ENCODE measurements at places on chromosomes 1 and 21.

DNA sequence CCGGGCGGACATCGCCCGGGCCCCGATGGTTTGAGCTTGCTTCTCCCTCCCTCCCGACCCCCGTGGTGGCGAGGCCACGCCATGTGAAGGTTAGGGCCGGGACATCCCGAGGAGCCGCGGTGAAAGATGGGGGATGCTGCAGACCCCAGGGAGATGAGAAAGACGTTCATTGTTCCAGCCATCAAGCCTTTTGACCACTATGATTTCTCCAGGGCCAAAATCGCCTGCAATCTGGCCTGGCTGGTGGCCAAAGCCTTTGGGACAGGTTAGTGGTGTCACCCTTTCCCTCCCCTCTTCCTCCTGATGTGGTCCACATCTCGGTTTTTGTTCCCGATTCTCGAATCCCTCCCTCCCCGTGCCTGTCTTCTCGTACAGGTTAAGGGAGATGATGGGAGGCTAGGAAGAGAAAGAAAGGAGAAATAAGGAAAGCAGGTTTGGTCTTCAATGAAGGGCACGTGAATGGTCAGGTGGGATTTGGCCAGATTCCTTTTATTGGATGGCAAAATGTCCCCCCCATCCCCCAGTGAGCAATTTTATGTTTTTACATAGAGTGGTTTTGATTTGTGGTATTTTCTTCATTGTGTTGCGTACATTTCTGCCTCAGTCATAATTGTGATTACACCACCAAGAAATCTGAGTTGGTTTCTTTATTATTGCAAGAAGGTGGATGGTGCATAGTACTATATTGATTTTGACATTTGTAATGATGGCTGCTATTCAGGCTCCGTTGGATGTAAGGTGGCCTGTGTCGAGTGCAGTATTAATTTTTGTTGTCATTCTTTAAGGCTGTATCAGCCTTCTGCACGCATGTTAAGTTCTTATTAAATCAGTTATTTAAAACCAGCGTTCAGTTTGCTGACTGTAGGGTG lies 1.2 kb downstream of the CAMSAP2 start:
- peak; percentile 40 for DNase-seq

GRCh38 chr1:230698130-230698529 lies 15.8 kb downstream of the AGT start:
- no peak for DNase-seq

- DNase-seq = no peak
Measured at GRCh38 chr1:116503546-116504307, 67.1 kb downstream of the CD58 start.

DNA sequence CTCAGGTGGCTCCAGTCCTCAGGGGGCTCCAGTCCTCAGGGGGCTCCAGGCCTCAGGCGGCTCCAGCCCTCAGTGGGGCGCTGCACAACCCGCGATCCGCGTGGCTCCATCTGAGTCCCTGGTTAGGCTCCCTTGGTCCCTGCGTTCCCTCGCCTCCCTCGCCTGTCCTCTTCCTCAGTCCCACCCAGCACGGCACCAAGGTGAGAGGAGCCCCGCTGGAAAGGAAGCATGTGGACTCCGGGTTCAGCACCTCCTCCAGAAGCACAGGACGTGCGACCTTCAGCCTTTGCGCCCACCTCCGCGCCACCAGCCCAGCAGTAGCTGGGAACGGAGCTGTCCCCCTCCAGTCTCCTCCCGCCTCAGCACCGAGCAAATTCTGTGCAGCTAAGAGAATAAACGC lies 8.1 kb upstream of the OR2M5 start:
- DNase-seq = no peak

GRCh38 chr21:45126983-45127382 lies 52.6 kb downstream of the ADARB1 start:
- no peak for DNase-seq

DNA sequence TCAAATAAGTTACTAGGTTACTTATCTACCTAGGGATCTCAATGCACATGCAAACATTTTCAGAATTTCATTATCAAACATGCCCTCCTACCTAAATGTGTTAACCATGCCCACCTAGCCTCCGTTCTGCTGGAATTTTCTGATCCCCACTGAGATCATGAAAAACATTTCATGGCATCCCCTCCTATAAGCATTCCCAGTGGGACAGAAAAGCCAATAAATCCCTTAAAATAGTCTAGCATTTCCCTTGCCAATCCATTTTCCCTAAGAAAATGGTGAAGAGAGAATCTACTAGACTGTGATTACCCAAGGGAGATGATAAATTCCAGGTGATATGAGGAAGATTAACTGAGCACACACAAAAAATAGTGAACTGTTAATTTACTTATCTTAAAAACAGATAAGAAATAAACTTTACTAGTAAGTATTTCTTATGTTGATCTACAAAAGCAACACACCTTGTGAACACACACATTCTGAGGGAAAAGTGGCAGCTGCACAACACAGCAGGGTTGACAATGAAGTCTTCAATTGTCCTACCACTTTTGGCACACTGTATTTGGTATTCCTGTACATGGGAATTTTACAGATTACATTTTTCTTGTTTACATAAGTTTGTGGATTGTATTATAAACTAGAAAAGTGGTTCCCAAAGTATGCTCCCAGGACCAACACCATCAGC lies 49.6 kb downstream of the ARID4B start:
- DNase-seq = no peak

- no peak for DNase-seq
Measured at GRCh38 chr1:155177192-155177917, 3.7 kb downstream of the TRIM46 start.

DNA sequence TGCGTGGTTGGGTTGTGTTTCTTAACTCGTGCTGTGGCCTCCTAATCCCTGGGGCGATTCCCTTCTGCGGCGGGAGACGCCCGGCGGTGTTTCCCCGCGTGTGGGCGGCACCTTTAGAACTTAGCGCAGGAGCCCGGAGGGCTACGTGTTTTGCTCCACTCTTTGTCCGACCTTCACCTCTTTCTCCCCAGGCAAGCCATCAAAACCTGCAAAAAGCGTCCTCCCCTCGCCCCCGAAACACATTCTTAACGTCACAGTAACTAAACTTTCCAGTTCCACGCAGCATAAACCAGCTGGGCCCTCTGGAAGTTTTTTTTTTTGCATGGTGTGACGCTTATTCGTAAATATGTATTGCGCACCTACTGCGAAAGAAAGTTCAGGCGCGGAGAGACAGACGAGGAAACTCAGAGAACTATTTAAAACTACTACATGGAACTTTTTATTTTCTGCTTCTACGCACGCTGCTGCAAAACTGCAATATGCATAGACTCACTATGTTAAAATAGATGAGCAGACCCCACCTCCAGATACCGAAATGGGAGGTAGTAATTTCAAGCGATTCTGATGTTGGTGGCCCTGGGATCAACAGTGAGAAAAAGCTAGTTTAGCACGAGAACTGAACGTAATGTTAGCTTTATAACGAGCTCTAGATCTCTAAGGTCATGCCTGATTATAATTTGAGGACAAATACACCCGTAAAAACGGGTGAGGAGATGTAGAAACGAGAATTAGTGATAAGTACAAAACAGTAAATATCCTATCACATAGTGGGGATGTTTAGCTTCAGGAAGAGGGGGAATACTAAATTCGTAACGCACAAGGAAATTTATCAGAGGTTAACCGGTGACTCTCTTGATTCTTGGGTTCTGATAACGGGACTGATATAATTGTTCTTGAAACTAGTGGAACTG lies 920 bp downstream of the MTR start:
- peak; percentile 60 for DNase-seq

DNA sequence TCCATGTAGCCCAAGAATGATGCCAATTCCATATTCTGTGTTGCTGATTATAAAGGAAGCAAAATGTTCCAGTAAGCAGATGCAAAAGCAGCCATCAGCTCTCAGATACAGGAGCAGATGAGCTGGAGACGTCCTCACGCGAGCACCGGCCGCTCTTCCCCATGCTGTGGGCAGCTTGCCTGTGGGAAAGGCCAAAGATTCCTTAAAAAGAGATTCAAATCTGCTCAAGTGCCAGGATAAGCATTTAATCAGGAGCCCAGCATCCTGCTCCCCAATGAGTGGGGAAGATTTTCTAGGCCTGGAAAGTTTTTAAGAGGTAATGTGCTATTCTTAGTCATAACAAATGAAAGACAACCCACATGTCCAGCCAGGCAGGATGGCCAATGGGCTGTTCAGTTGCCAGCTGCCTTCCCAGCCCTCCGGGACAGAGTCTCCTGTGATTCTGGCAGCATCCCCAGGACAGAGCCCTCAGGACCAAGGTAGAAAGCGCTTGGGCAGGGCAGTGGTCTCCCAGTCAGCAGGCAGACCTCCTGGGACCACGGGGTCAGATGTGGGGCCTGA lies 108.2 kb upstream of the TMPRSS2 start:
- peak; percentile 98 for DNase-seq

DNA sequence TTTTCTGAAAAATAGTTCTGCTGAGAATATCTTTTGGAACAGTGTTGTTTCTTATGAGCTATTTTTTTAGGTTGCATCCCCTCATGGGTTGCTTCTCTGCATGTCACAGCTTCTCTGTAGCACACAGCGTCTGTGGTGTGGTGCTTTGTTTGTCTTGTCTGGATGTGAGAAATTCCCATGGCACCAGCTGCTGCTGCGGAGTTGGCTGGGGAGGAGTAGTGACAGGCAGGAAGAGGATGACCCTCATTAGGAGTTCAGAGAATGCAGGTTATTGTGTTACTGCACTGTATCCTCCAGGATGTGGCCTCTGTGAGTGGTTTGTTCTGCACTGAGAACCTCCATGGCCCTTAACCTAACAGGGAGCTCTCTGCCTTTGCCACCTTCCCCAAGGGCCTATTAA lies 64.8 kb downstream of the TSEN15 start:
- DNase-seq = no peak

- DNase-seq = no peak
Measured at GRCh38 chr1:230807561-230808280, 60.5 kb downstream of the CAPN9 start.
